SK-MEL-5 (cell line): ENCODE measurements at places on chromosomes 16 and 17. TPM values are rescaled to one million over a fixed set of nuclear protein-coding genes. Genes with fewer than 3 reads are reported as not detected.
A peak's percentile ranks its signal among the peaks of the same experiment; 100 is the strongest.

- no peak for DNase-seq
These were observed 6.1 kb downstream of the ACADVL start for GRCh38 chr17:7225711-7226331.

The FSCN2 gene
- 0.34 TPM in 1 of 2 replicates, not detected in the other for total RNA-seq

DNA sequence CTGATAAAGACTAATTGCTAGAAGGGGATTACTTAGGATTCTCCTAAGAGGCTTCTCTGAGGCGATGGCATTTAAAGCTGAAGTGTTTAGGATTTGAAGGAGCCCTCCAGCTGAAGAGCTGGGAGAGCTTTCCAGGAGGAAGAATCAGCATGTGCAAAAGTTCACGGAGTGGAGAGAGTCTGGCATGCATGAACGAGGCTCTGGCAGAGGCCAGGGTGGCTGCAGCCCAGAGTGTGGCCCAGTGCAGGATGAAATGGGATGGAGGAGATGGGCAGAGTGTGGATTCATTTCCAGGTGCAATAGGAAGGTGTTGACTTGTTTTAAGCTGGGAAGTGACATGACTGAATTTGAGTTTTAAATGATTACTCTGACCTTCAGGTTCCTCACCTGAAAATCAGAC is 249.0 kb upstream of the CCL2 start:
- no peak for DNase-seq

- DNase-seq, result no peak
These were observed 258.6 kb downstream of the SNX29 start for GRCh38 chr16:12235110-12235509.

GRCh38 chr16:78838276-78838675 is 738.8 kb downstream of the WWOX start:
- DNase-seq, result no peak

GRCh38 chr16:20300312-20301097 is 26.8 kb downstream of the GP2 start:
- DNase-seq, result peak; percentile 71

The TBC1D26 gene
- total RNA-seq, result not detected in 2 replicates

DNA sequence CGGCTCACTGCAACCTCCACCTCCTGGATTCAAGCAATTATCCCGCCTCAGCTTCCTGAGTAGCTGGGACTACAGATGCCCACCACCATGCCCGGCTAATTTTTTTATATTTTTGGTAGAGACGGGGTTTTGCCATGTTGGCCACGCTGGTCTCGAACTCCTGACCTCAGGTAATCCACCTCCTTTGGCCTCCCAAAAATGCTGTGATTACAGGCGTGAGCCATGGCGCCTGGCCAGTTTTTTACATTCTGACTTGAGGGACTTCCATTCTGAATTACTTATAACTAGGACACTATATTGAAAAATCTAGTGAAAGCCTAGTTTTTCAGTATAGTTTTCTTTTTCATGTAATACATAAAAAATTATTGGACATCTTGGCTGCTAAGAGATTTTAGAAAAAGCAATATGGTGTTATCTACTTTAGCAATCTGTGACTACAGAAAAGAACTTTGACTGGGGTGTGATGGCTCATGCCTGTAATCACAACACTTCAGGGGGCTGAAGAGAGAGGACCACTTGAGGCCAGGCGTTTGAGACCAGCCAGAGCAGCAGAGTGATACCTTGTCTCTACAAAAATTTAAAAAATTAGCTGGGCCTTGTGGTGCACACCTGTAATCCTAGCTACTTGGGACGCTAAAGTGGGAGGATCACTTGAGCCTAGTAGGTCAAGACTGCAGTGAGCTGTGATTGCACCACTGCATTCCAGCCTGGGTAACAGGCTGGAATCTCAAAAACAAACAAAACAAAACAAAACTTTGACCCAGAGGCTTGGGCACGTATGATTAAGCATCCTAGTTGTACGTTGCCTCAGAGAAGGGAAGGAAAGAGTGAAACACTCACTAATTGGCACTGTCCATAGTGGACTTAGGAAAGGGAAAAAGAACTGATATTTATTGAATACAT is 26.8 kb upstream of the GOSR1 start:
- DNase-seq, result no peak

GRCh38 chr16:84331998-84332780 is 36.1 kb upstream of the ATP2C2 start:
- DNase-seq, result no peak
